ENCODE measurements at places on chromosomes 12 and 14.

GRCh38 chr12:91926848-91927247, 218.8 kb downstream of the BTG1 start:
- H3K36me3 ChIP-seq, result no peaks in the 10 kb centered on the region
- DNase-seq, result no peak
- H3K4me1 ChIP-seq, result peaks cover 20% of the 10 kb centered on the region
- no peak overlapping the region for H3K4me3 ChIP-seq
- H3K27ac ChIP-seq, result no peak overlapping the region
- H3K27me3 ChIP-seq, result no peaks in the 10 kb centered on the region

DNA sequence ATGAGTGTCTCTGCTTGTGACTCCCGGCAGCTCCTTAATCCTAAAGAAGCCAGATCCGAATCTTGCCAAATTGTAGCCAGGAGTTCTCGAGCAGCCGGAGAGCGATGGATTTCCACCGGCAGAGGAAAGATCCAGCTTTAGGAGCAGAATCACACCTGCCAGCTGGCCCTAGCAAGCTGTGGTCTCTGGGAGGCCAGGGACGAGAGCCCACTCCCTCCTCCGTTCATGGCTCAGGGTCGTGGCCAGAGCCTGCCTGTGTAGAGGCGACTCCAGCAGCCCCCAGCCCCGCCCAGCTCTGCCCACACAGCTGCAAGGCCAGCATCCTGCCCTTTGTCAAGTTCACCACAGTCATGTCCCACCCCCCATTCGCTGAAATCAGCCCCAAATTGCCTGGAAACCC, 121.0 kb downstream of the SCARB1 start:
- DNase-seq, result no peak
- H3K27ac ChIP-seq, result peak overlapping the region; percentile 89
- H3K36me3 ChIP-seq, result no peaks in the 10 kb centered on the region
- H3K27me3 ChIP-seq, result peaks cover 49% of the 10 kb centered on the region
- peaks cover 55% of the 10 kb centered on the region for H3K4me1 ChIP-seq

DNA sequence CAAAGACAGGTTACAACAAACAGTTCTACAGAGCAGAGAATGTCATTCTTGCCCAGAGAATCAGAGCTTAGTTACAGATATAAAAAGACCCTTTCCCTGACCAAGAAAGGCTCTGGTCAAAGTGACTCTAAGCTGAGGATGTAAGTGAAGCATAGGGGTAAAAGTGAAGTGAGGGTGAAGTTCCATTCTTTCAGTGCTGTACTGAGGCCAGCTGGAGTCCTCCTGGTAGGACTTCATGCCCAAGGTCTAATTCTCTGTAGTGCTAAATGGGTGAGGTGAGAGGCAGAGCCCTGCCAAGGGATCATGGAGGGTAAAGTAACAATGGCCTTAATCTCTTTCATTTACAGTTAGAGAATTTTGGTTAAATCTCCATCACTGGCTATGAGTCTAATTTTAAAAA, 38.5 kb downstream of the DUSP16 start:
- H3K4me3 ChIP-seq, result no peak overlapping the region
- no peaks in the 10 kb centered on the region for H3K36me3 ChIP-seq
- H3K27me3 ChIP-seq, result no peaks in the 10 kb centered on the region
- no peak overlapping the region for H3K27ac ChIP-seq

- no peak overlapping the region for H3K27ac ChIP-seq
- no peak overlapping the region for H3K4me3 ChIP-seq
- H3K36me3 ChIP-seq, result no peaks in the 10 kb centered on the region
- H3K4me1 ChIP-seq, result peaks cover 14% of the 10 kb centered on the region
- DNase-seq, result no peak
These were observed 162.8 kb downstream of the SNAPC1 start for GRCh38 chr14:61925043-61925442.

All from esophagus squamous epithelium (tissue), 5 donors.